ENCODE measurements at places on chromosomes 5 and 9. TPM values are rescaled to one million over a fixed set of nuclear protein-coding genes. Genes with fewer than 3 reads are reported as not detected.
A peak's percentile ranks its signal among the peaks of the same experiment; 100 is the strongest.

The INSL4 gene
- not detected for total RNA-seq

- no peak for DNase-seq
Observed at GRCh38 chr5:147675168-147675567, 107.4 kb downstream of the JAKMIP2 start.

- DNase-seq: no peak
Observed at GRCh38 chr5:80797428-80798024, 142.7 kb upstream of the DHFR start.

DNA sequence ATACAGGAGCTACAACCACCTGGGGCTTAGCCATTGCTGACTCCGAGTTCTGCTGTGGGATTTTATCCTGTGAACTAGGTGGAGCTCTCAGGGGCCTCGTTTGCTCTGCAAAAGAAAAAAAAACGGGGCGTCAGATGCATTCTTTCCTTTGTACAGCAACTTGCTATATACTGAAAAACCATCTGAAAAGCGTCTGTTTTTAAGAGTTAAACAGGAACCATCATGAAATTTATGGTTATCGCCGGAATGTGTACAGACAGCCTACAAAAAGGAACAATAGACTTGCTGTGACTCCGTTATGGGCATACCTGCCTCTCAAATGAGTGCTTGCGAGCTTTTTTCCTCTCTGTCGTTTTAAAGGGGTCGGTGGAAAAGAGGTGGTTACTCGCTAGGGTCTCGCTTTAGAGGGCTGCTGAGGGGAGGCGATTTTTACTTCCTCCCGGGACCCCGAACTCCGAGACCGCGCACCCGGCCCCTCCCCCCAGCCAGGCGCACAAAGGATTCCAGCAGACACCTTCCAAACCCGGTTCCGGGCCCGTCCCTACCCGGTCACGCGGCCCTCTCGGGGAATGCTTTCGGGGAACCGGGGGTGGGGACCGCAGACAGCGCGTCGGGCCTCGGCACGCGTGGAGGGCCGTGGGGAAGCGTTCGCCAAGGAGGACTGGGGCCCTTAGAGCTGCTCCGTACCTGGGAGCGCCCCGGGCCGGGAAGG lies 826 bp downstream of the PAIP1 start:
- peak; percentile 65 for DNase-seq

DNA sequence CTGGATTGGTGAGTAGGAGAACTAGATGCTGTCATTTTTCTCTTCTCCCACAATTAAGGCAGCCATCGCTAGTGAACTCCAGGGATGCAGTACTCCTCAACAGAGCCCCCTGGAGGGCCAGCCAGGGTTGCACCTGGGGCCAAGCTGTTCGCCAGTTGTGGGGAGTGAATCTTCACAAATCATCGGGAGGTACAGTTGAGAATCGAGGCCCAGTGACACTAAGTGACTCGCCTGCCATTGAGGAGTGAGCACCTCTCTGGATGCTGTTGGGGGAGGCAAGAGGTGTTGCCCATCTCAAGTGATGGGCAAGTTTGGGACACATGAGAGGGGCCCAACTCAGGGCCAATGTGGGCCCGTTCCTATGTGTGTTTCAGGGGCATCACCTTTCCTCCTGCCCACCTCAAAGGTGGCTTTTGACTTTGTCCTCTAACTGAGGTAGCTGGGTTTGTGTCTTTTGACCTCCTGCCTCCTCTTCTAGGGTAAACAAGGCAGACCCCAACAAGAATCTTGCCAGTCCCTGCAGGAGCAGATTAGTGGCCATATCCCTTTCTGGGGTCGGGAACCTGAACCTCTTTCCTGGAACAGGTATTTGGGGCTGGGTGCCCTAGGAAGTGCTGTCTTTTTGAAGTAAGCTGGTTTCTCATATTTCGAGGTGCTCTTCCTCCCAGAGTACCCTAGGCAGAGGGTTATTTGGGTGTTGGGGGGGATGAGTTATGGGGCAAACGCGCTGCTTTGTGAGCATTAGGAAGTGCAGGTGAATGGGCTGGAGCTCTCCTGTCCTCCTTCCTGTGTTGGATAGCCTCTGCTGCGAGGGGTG lies 181.2 kb downstream of the MACROH2A1 start:
- DNase-seq: no peak

DNA sequence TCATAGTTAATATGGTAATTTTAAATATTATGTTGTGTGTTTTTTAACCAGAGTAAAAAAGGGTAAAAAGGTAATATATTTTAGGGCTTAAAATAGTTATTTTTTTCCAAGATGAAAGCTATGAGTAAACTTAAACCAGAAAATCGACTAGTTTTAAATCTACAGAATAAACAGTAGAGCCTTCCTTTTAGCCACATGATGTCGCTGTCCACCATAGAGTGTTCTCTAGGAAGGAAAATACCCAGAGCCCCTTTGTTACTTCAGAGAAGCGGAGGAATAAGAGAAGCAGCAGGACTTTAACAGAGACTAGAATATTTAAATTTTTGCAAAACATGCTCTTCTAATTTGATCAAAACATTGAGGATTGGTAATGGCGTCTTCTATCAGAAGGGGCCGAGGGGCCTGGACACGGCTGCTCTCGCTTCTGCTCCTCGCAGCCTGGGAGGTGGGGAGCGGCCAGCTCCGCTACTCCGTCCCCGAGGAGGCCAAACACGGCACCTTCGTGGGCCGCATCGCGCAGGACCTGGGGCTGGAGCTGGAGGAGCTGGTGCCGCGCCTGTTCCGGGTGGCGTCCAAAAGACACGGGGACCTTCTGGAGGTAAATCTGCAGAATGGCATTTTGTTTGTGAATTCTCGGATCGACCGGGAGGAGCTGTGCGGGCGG lies at the start of gene PCDHA2:
Gene PCDHA2 (plus strand): TSS at position 258 of the 664 bp plus-strand sequence.
- DNase-seq: peak; percentile 1

The C1QTNF2 gene
- total RNA-seq: 27.8 TPM

The RGS7BP gene
- 2.2 TPM for total RNA-seq

GRCh38 chr5:151952238-151952637 lies 27.6 kb upstream of the GLRA1 start:
- no peak for DNase-seq

The SLC4A9 gene
- 1.6 TPM for total RNA-seq

The GTF3C5 gene
- total RNA-seq: 47.1 TPM

GRCh38 chr5:1185629-1186350 lies 15.6 kb upstream of the SLC6A19 start:
- DNase-seq: no peak

The HDAC3 gene
- 33.2 TPM for total RNA-seq

DNA sequence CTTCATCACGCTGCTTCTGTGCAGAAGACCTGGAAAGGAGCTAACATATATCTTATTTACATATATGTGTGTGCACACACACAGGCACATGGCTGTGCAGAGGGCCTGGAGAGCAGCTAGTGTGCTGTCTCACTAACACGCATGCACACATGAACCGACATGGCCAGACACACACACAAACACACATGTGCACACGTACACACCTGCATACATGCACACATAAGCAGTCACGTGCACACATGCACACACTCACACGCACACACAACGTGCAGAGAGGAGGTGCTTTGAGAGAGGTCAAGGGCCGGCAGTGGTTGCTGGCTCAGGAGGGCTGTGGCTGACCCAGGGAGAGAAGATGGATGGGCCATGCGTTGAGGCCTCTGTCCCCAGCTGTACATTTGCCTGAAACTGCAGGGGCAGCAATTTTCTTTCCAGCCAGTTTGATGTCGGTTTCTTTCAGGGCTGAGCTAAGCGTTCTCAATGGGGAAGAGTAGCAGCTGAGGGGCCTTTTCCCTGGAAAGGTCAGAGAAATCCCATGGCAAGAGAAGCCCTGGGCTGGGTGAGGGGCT lies 66.7 kb downstream of the OLFM1 start:
- DNase-seq: no peak

- no peak for DNase-seq
Observed at GRCh38 chr9:61668846-61669245, 479.0 kb downstream of the SPATA31A7 start.

- no peak for DNase-seq
Observed at GRCh38 chr5:50853151-50853550, 186.7 kb downstream of the PARP8 start.

- DNase-seq: no peak
Observed at GRCh38 chr9:126578029-126578428, 35.7 kb upstream of the LMX1B start.

The TMEM232 gene
- total RNA-seq: 3.8 TPM

- no peak for DNase-seq
Observed at GRCh38 chr5:126981222-126981621, 49.1 kb downstream of the MARCHF3 start.

All from tongue (tissue), 3 donors.